ENCODE measurements at places on chromosomes 16 and 17.

- H3K4me3 ChIP-seq, result no peak overlapping the region
- DNase-seq, result no peak
- H3K36me3 ChIP-seq, result peaks cover 2% of the 10 kb centered on the region
These were observed 10.8 kb upstream of the HP start for GRCh38 chr16:72043539-72043938.

DNA sequence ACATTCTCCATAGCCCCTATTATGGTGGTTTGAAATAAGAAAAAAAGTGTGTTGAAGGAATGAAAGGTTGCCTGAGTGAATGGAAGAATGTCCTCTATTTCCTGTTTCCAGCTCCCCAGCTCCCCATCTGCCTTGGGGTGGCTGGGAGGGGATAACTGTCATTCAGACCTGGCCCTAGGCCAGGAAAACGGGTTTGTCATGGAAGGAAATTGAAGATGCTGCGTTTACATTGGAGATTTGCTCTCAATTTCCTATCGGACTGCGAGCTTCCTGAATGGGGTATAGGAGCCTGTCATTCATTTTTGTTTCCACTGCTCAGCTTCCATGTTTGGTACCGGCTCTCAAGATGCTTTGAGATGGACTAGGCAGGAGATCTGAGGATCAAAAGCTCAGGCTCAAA, 2.2 kb upstream of the FZD2 start:
- DNase-seq, result no peak
- no peak overlapping the region for H3K4me3 ChIP-seq
- H3K36me3 ChIP-seq, result no peaks in the 10 kb centered on the region
- no peaks in the 10 kb centered on the region for H3K27me3 ChIP-seq

DNA sequence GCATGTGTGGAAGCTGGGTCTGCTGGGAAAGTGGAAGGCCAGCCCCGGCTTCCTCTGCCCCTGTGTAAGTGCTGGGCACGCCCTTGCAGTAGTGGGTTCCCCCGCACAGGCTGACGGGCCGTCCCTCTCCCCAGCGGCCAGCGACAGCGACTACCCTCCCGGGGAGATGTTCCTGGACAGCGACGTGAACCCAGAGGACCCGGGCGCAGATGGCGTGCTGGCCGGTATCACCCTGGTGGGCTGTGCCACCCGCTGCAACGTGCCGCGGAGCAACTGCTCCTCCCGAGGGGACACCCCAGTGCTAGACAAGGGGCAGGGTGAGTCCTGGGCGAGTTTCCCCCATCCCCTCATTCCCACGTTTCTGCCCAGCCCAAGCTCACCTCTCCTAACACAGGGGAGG, 5.5 kb downstream of the NME3 start:
- H3K4me3 ChIP-seq, result no peak overlapping the region
- H3K4me1 ChIP-seq, result no peaks in the 10 kb centered on the region
- no peaks in the 10 kb centered on the region for H3K27me3 ChIP-seq
- no peak for DNase-seq

DNA sequence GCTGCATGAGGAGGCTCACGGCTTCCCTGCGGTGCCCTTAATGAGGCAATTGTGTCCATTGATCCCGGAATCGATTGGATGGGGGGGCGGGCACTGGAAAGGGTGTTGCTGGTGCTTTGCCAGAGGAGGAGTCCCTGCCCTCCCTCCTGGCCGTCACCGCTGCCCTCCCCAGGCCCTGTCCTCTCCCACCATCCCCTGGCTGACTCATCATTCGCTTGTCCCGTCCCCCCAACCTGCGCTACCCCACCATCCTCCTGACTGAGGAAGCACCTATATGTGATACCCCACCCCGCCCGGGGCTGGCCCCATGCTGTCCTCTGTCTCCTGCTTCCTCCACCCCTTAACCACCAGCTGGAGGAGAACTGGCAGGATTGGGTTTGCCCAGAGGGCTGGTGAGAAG, 20.8 kb downstream of the CACNA1G start:
- H3K27me3 ChIP-seq, result no peaks in the 10 kb centered on the region
- H3K27ac ChIP-seq, result no peak overlapping the region
- no peaks in the 10 kb centered on the region for H3K36me3 ChIP-seq
- no peak overlapping the region for H3K4me3 ChIP-seq
- H3K4me1 ChIP-seq, result no peaks in the 10 kb centered on the region
- DNase-seq, result no peak

GRCh38 chr17:10614536-10615155, 42.5 kb downstream of the MYH3 start:
- no peaks in the 10 kb centered on the region for H3K36me3 ChIP-seq
- no peak overlapping the region for H3K27ac ChIP-seq
- no peak for DNase-seq
- no peak overlapping the region for H3K4me3 ChIP-seq

- H3K4me3 ChIP-seq, result no peak overlapping the region
- no peak for DNase-seq
- H3K27ac ChIP-seq, result no peak overlapping the region
- H3K4me1 ChIP-seq, result no peaks in the 10 kb centered on the region
- H3K27me3 ChIP-seq, result no peaks in the 10 kb centered on the region
These were observed 519.3 kb downstream of the HAPSTR1 start for GRCh38 chr16:9610727-9611126.

DNA sequence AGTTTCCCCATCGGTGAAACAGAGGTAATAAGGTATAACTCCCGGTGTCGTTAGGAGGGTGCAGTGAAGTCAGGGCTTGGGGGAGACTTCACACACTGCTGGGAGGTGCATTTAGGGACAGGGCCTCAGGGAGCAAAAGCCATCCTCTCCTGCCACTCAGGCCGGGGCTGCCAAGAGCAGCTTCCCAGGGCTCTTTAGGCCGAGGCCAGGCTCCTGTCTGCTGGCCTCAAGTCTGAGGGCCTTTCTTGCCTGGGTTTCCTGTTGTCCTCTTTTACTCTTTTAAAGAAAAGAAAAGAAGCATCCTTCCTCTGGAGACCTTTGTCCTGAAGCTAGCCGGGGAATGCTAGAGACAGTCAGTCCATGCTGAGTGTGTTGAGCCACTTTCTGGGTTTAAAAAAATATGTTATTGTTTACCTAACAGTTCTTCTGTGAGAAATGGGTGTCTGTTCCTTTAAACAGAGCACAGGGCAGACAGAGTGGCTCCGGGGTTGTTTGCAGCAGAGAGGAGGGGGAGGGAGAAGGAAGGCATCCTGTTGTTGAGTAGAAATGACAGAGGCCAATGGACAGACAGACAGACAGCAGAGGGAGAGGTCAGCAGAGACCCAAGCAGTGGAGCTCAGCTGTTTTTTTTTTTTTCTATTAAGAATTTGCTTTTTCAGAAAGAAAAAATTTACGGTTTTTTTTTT, 79.1 kb downstream of the C17orf67 start:
- no peak for DNase-seq
- H3K4me3 ChIP-seq, result no peak overlapping the region
- H3K4me1 ChIP-seq, result no peaks in the 10 kb centered on the region
- H3K36me3 ChIP-seq, result no peaks in the 10 kb centered on the region
- H3K27me3 ChIP-seq, result no peaks in the 10 kb centered on the region

DNA sequence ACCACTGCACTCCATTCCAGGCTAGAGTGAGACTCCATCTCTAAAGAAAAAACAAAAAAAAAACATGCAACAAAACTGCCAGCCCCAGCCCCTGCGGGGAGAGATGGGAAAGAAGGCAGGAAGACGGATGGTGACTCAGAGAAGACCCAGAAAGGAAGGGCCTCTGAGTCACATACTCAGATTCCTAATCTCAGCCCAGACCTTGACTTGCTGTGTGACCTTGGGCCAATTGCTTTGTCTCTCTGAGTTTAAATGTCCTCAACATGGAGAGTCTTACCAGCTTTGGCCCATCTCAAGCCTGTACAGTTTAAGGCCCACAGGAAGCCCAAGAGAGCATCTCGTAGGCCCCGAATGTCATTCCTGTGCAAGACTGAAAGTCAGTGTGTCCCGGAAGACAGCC, 86.5 kb upstream of the LHX1 start:
- no peak overlapping the region for H3K4me3 ChIP-seq
- DNase-seq, result no peak
- H3K27ac ChIP-seq, result no peak overlapping the region
- no peaks in the 10 kb centered on the region for H3K27me3 ChIP-seq

DNA sequence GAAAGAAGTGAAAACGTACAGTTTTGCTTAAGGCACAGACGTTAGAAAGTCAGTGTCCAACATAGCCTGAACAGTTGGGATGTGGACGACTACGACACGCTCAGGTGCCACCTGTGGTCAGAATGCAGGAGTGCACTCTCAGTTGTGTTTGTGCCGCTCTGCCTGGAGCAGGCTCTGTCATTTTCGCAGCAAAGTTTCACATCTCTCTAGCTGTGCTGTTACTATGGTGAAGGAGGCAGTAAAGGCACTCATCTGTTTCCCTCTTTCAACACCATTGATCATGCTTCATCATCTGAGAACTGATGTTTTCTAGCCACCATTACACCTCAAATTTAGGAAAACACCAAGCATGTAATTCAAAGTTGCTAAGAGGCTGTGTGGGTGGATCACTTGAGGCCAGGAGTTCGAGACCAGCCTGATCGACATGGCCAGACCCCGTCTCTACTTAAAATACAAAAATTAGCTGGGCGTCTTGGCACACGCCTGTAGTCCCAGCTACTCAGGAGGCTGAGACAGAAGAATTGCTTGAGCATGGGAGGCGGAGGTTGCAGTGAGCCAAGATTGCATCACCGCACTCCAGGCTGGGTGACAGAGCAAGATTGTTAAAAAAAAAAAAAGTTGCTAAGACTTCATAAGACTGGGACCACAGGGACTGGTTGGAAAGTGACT, 44.9 kb upstream of the DNAJA2 start:
- no peaks in the 10 kb centered on the region for H3K27me3 ChIP-seq
- H3K4me1 ChIP-seq, result no peaks in the 10 kb centered on the region
- H3K4me3 ChIP-seq, result no peak overlapping the region
- H3K27ac ChIP-seq, result no peak overlapping the region

DNA sequence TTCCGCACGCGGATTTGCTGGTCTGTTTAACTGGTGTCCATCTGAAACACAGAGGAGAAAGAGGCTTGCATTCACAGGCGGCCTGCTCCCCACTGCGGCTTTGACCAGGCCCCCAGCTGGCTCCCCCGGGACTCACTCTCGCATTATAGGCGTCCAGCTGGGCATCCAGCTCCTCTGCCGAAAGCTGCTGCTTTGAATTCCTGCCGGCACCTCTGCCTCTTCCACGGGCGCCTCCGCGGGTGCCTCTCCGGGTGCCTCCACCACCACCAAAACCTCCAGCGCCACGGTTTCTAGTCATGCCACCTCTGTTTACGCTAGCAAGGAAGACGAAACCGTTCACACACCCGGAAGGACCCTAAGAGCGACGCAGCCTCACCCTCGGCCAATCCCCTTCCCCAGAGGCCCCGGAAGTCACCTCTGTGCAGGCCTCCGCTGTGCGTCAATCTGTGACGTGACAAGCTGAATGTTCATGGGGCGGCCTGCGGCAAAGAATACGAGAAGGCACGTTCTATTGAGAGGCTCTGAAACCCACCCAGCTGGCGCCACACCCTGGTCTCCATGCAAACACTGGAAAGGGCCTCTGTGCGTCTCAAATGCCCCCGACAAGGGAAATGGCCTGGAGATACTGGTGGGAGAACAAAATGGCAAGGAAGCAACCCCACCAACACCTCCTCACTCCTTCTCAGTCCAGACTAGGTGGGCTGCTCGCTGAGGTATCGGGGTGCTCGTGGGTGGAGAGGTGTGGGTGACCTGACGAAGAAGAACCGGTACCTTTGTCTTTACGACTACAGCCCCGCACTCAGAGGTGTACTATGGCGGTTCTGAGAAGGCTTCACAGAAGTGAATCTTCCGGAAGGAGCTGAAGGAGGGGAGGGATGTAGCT, 3.0 kb downstream of the ALYREF start:
- H3K27me3 ChIP-seq, result no peaks in the 10 kb centered on the region
- H3K36me3 ChIP-seq, result no peaks in the 10 kb centered on the region
- no peaks in the 10 kb centered on the region for H3K4me1 ChIP-seq
- H3K4me3 ChIP-seq, result no peak overlapping the region

DNA sequence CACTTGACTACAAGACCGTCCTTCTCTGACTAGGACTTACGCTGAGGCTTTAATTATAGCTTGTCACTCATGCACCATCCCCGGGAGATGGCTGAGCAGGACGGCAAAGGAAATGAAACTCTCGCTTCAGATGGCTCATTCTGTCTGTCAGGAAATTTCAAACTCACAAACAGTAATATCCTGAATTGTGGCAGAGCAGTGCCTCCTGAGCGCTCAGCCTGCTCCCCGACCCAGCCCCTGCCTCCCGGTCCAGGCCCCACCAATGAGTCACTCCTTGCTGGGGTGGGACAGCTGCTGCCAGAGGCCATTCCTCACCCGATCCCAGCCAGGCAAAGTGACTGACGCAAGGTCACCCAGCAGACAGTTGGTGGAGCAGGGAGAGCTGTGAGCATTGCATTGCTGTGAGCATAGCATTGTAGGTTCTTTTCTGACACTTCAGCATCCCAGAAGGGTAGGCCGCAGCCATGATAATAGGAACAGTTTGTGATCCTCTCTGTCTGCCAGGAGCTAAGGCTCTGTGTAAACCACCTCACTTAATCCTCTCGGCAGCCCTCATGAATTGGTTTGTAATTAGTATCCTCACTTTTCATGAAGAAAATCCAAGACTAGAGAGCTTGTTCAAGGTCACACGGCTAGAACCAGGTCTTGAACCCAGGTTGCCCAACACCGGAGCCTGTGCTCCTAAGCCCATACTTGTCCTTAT, 20.9 kb downstream of the CCDC182 start:
- H3K27ac ChIP-seq, result no peak overlapping the region
- H3K4me1 ChIP-seq, result no peaks in the 10 kb centered on the region
- H3K4me3 ChIP-seq, result no peak overlapping the region
- no peaks in the 10 kb centered on the region for H3K27me3 ChIP-seq
- H3K36me3 ChIP-seq, result no peaks in the 10 kb centered on the region
- no peak for DNase-seq
